DND-41 (cell line): ENCODE measurements at places on chromosomes 3 and 15.

DNA sequence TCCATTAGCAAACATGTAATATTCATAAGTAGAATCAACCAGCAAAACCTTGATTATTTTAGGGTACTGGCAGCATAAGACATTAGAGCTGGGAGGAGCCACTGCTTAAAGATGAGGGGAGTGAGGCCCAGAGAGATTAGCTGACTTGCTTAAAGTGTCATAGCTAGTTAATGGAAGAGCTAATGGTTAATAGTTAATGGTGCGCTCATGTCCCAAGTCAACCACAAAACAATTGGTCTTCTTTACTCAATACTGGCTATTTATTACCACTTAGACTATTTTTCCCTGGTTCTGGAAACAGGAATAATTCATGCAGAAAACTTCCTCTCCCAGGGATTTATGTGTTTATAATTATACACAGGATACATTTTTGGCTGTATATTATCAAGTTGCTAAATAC lies 33.1 kb downstream of the EIF4E3 start:
- DNase-seq: no peak

GRCh38 chr3:133588035-133588434 lies 14.5 kb downstream of the CDV3 start:
- DNase-seq: no peak

DNA sequence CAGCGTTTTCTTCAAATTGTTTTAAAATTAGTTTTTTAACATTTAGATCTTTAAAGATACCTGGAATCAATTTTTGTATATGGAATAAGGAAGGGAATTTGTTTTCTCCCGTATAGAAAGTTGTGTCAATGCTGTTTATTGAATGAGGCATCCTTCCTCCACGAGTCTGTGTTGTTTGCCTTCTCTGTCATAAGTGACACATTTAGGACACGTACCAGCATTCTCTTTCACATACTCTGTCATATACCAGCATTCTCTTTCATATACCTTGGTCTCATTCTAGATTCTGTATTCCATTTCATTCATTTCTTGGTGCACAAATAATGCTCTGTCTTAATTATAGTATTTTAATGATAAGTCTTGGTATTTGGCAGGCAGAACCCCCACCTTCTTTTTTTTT lies 10.3 kb downstream of the ATP11B start:
- DNase-seq: no peak

- DNase-seq: no peak
These were observed 20.2 kb upstream of the PARP14 start for GRCh38 chr3:122660297-122660974.

DNA sequence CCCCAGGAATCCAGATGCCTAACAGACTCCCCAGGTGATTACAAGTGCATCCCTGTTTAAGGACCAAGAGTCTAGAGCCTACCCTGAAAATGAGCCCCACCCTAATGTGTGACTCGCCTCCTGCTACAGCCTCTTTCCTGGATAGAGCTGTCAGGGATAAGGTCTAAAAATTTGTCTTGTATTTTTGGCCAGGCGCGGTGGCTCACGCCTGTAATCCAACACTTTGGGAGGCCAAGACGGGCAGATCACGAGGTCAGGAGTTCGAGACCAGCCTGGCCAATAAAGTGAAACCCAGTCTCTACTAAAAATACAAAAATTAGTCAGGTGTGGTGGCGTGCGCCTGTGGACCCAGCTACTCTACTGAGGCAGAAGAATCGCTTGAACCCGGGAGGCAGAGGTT lies 11.2 kb downstream of the TMC3 start:
- DNase-seq: no peak

DNA sequence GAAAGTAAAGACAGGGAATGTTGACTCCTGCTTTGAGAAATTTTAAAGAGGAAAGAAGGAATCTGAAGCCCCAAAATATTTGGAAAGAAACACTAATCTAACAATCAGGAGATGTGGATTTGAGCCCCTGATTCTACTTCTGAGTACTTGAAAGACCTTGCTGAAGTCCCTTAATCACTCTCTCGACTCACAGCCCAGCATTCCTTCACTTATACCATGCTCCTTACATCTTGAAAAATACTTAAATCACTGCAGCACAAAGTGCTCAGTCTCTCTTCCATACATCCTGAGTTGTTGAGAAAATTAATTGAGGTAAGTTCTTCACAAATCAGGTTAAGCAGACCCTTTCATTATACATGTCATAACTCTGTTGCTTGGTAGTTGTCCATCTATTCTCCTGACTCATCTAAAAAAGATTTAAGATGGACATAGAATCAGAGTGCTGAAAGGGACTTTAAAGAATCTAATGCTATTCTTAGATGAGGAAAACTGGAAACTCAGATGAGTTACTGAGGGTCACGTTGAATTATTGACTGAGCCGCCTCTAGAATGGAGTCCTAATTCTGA lies 72.8 kb upstream of the THSD4 start:
- DNase-seq: no peak

- DNase-seq: no peak
These were observed 935.0 kb downstream of the ROBO1 start for GRCh38 chr3:78832785-78833204.

- no peak for DNase-seq
These were observed 37.3 kb downstream of the MB21D2 start for GRCh38 chr3:192880313-192880712.

DNA sequence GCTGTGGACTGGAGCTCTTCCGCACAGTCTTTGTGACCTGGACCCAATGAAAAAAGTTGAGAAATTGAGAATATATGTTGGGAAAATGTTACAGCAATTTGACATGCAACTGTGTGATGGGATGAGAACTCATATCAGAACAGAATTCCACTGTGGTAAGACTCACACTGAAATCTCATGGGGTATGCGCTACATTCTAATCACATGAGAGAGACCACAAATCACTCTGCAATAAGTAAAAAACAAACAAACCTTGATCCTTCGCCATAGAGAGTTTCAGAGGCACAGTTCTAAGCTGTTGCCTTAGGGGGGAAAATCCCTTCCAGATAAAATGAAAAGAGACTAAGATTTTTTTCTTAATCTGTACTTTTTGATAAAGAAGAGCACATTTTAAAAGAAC lies 37.3 kb downstream of the LMCD1 start:
- no peak for DNase-seq

- DNase-seq: no peak
These were observed 67.2 kb downstream of the LIPC start for GRCh38 chr15:58498821-58499580.

DNA sequence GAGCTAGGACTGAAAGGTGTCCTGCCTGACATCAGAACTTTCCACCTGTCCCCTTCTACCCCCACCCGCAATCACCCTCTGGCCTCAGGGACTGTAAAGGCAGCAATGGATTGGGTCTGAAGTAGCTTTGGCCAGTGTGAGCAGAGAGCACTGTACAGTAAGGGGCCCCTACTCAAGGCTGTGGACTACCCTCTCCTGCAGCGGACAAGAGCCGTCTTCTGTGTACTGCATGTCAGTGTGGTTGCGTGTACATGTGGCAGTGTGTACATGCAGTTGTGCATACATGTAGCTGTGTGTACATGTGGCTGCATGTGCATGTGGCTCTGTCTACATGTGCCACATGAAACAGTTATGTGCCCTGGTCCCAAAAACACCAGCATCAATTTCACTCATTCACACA lies 205.9 kb upstream of the LINGO1 start:
- no peak for DNase-seq

DNA sequence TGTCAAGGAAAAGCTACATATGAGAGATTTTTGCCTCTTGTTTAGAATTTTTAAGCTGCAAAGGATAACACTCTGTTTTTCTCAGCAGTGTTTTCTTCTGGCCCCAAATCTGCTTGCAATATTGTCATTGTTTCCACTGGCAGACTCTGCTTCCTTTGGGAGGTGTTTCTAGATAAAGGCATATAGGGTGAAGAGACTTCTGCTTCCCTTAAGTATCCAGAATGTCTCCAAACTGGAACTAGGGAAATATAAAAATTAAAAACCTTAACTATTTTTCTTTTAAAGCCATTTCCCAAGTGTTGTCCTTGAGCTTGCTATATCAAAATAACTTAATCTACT lies 225.8 kb downstream of the CGGBP1 start:
- no peak for DNase-seq

DNA sequence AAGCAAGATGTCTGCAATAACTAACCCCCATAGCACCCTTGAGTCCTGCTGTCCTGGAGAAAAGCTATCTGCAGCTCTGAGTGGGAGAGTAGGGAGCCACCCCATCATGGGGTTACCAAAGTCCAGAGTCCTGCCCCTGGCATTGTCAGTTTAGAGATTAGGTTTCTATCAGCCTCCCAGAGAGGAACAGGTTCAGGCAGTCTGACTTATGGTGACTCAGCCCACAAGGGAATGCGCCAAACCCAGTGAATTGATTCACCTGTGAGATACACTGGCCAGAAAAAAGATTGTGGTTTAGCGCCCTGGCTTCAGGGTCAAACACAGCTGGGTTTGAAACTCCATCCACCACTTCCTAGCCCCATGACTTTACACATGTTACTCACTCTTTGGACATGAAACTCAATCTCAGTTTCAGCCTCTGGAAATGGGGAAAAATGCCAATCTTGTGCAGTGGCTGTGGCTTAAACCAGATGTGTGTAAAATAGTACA lies 263.6 kb upstream of the HES1 start:
- DNase-seq: no peak
